ENCODE measurements at places on chromosomes 7 and 10.

- DNase-seq: no peak
Measured at GRCh38 chr7:17098515-17098914, 199.9 kb upstream of the AHR start.

GRCh38 chr7:122307228-122307621 is 2.7 kb upstream of the FEZF1 start:
- DNase-seq: no peak

GRCh38 chr7:156397249-156397648 is 243.3 kb upstream of the RNF32 start:
- no peak for DNase-seq

DNA sequence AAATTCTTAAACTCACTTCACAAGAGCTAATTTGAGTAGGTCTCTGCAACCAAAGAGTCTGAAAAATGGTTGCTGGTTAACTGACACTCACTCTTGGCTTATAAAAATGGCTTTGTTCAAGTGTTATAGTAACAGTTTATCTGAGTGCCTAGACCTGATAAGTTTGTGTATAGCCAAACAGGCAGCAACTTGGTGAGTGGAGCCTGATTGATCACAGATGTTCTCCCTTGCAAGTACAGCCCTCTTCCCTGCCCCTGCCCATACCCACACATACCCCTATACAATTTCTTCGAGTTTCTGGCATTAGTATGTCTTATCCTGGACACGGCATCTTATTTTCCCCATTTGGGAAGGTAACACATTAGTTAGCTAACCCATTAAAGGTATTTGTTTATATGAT is 149.5 kb downstream of the SLC16A9 start:
- DNase-seq: no peak

- DNase-seq: no peak
Measured at GRCh38 chr10:33022090-33022489, 64.1 kb upstream of the ITGB1 start.

DNA sequence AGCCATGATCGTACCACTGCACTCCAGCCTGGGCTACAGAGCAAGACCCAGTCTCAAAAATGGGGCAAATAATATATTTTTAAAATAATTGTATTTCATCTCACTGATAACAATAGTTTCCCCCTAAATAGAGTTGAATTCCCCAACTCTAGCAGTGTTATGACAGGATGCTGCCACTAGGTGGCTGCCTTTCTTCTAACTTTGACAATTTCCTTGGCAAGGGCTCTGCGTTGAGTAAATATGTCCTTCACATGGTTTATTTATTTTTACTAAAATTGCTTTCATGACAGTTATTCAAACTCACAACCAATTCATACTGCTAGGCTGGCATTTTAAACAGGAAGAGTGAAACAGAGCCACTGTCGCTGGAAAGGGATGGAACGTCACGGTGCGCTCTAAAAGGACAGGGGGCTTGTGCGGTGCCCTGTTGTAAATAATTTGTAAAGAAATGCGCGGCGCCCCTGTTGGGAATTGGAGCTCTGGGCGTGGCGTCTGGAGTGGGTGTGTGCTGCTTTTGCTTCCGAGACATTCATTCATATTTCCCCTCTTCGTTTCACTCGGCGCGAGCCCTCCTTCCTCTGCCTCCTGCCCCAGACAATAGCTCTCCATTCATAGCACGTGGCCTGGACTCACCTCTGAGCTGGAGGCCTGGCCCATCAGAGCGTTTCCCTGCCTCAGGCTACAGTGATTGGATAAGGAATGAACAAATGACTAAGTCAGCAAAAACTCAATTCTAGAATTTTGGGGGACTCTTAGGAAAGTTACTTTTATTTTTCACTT is 20.5 kb upstream of the PITRM1 start:
- peak; percentile 53 for DNase-seq

- DNase-seq: no peak
Measured at GRCh38 chr7:73577627-73578341, 595 bp downstream of the TBL2 start.

GRCh38 chr10:113893570-113893969 is 39.1 kb downstream of the NHLRC2 start:
- no peak for DNase-seq

- DNase-seq: no peak
Measured at GRCh38 chr10:94521276-94522250, 24.0 kb upstream of the HELLS start.

DNA sequence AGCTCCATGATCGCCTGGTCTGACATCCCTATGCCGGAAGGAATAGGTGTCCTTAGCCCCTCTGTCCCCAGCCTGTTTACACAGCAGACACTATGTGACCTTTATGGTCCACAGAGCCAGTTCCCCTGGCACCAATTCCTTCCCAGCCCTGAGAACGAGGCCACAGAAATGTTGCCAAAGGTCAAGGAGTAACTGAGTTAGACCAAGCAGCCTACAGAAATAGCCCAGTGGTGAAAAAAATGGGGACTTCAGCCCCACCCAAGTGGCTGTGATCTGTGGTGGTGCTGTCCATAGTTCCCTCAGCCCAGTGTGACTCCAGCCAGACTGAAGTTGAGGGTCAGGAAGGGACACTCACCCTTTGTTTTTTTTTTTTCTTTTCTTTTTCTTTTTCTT is 2.5 kb downstream of the PGAM2 start:
- DNase-seq: no peak

- peak; percentile 33 for DNase-seq
Measured at GRCh38 chr7:24401628-24402593, 117.9 kb downstream of the NPY start.

DNA sequence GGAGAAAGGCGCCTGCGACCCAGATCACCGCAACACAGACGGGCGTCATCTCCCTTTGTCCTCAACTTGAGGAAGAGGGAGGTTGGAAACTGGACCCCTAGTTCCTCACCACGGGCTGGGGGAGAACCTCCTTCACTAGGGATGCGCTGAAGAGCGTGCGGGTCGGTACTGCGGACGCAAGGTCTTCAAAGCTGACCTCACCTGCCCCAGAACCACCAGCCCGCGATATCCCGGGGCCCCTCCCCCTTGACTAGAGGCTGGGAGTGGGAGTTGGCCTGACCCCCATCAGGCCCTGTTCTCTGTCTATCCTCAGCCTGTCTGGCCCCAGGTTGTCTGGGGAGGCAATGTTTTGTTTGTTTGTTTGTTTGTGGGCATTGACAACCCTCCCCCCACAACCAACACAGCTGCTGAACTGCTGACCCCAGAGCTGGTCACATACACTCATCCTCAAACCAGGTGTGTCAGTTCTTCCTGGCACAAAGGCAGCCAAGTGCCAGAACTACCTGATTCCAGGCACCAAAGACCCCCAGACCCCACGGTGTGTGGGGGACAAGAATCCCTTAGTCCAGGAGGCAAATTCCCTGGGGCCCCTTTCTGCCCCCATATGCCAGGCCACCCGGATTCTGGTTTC is 2.9 kb downstream of the NPM3 start:
- DNase-seq: no peak

DNA sequence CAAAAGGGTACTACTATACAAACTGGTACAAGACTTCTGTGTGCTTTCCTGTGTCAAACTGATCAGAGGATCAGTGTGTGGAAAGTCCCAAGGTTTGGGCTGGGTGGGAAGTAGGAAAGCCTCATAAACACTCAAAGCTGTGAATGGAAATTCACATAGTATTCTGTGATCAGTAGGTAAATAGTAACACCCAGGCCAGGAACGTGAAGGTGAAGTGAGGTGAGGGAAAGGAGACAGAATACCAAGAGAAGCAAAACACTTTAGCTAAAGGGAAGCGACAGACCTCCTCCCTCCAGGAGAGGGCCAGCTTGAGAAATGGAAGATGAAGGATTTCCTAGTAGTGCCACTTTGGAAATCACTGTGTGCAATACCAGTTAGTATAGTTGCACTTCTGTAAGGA is 451.9 kb downstream of the KCNMA1 start:
- DNase-seq: no peak

DNA sequence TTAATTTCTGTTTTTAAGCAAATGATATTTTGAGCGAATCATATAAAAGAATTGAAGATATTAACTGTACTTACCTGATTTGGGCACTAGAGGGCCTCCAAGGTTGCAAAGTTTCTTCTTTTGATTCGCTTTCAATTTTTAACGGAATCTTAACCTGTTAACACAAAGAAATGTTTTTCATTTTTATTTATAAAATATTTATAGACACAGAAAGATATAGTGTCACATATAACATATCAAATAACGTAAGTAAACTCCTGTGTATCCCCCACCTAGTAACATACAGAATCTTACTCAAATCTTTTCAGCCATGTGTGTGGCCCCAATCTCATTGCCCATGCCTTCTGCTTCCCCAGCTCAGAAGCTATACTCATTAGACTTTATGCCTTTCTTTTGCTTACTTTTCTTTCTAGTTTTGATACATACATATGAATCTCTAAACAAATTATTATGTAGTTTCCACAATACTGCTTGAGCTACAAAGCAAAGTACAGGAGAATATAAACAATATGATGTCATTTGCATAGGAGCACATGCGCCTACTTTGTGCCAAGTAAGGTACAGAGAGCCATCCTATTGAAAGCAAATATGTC is 49.5 kb upstream of the ZPBP start:
- peak; percentile 68 for DNase-seq

GRCh38 chr10:5812283-5813090 is 747 bp downstream of the GDI2 start:
- peak; percentile 49 for DNase-seq

DNA sequence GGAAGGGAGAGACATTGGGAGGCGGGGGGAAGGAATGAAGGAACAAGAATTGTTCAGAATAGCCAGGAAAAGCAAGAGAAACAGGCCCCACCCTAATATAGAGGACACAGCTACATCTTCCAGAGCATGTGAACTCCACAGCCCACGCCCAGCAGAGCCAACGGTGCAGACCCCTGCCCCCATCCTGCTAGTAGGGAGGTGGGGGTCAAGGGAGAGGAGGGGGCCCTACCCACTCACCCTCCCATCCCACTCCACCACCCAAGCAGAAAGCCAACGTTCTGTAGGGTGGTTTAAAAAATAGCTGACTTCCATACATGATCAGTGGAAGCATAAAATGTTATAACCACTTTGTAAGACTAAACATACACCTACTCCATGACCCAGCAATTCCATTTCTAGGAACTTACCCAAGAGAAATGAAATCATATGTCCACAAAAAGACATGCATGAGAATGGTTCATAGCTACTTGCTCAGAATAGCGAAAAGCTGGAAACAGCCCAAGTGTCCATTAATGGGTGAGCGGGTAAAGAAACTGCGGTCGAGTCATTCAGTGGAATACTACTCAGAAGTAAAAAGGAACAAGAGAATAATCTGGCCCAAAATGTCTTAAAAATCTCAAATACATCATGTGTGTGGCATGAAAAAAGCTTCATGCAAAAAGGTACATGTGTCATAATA is 31.8 kb downstream of the CTBP2 start:
- DNase-seq: no peak

DNA sequence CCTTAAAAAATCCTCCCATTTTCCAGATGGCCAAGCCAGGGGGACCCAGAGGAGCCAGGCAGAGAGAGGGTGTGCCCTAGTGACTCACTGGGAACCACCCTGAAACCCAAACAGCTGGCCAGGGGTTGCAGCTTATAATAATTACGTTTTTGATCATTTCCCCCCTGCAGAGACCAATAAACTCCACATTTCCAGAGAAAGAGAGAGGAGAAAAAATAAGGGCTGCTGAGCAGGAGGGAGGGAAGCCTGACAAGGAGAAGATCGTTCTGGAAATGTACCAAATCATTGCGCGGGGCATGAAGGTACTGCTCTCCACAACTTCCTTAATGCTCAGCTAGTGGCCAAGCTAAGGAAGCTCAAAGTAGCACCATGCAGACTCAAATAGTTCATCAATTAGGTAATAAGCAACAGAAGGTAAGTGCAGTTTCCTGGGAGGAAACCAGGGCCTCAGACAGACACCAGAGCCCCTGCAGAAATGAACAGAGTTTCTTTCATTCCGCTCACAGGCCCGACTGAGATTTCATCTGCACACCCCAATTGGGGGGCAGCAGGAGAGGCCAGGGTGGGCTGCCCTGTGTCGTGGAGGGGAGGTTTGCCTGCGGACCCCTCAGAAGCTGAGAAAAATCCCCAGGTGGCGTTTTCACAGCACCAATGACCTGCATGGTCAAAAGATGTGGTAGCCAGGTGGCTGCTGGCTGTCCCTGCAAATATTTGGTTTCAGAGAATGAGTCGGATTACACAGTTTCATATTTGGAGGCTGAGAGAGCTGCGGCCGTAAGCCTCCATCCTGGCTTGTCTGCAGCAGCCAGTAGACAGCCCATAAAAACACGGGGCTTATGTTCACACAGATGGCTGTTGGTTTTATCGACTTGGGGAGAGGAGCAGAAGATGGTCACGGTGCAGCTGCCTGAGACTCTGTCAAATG is 153.2 kb upstream of the LYZL2 start:
- DNase-seq: no peak

- DNase-seq: no peak
Measured at GRCh38 chr7:73820013-73820412, 10.8 kb upstream of the CLDN4 start.

GRCh38 chr10:122391875-122392274 is 17.4 kb downstream of the PLEKHA1 start:
- DNase-seq: no peak

DNA sequence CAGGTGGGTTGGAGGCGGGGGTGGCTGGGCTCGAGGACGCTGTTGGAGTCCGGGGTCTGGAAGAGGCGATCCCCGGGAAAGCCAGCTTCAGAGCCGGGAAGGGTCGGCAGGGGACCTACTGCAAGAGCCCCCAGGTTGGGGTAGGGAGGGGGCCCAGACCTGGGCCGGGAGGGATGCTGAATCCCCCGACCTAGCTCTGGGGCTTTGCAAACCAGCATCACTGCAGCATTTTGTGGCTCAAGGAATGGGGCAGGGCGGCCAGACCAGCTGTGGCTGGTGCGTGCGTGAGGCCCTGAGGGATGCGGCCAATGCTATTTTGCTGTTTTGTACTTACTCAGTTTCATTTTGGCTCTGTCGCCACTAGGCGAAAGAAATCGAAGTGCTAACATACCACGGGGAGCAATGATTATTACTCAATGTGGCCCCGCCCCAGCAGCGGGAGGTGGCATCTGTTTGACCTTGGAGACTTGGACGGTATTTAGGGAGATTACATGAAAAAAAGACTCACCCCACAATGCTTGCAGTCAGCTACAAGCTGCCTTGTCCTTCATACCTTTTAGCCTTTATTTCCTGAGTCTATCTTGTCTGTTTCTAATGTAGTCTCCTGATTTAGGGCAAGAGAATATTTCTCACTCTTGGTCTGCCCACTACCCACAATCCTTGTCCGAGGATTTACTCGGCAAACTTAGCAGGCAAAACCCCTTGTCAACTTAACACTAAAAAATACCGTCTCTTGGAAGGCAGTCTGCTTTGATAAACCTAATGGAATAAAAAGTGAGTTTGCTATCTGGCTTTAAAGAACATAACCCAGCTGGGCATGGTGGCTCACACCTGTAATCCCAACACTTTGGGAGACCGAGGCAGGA is 16.2 kb downstream of the HSPB1 start:
- DNase-seq: peak; percentile 79

GRCh38 chr10:94299417-94299816 is 63.3 kb downstream of the NOC3L start:
- peak; percentile 20 for DNase-seq

GRCh38 chr10:121369616-121370015 is 228.6 kb downstream of the FGFR2 start:
- DNase-seq: no peak

GRCh38 chr7:71472962-71473361 is 341.0 kb downstream of the GALNT17 start:
- no peak for DNase-seq

GRCh38 chr7:69625798-69626197 is 27.5 kb downstream of the AUTS2 start:
- no peak for DNase-seq
